DMS153 (cell line): ENCODE measurements at places on chromosomes 13 and 19.
A peak's percentile ranks its signal among the peaks of the same experiment; 100 is the strongest.

DNA sequence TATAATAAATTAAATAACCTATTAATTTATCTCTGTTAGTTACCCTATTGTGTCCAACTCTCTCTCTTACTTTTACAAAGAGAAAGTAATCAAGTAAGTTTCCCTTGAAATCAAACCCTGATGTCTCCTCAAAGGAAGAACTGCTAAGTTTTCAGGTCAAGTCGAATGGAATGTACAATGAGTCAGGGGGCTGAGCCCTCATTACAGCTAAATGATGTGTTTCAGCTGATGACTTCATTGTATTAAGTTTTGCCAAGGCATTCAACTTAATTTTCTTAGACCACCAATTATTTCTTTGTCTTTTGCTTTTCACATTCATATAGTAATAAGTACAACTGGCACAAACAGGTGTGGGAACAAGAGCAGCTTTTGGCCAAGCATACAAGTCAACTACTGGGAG is 54.7 kb upstream of the DCT start:
- DNase-seq, result no peak

DNA sequence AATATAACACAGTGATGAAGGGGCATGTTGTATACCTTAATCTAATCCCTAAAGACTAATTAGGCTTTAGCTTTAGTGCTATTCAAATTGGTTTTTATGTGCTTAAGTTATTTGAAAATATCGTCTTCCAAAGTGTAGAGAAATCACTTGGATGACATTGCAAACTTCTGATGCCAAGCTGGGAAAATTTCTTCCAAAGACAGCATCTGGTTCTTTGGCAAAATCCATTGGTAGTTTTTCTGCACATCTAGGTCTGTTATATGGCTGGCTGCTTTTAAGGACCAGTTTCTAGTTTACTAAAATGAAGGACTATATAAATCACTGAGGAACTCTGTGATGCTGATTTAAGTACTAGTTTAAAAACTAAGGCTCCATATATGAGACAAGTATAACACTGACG is 2362.3 kb downstream of the PCDH9 start:
- no peak for DNase-seq

DNA sequence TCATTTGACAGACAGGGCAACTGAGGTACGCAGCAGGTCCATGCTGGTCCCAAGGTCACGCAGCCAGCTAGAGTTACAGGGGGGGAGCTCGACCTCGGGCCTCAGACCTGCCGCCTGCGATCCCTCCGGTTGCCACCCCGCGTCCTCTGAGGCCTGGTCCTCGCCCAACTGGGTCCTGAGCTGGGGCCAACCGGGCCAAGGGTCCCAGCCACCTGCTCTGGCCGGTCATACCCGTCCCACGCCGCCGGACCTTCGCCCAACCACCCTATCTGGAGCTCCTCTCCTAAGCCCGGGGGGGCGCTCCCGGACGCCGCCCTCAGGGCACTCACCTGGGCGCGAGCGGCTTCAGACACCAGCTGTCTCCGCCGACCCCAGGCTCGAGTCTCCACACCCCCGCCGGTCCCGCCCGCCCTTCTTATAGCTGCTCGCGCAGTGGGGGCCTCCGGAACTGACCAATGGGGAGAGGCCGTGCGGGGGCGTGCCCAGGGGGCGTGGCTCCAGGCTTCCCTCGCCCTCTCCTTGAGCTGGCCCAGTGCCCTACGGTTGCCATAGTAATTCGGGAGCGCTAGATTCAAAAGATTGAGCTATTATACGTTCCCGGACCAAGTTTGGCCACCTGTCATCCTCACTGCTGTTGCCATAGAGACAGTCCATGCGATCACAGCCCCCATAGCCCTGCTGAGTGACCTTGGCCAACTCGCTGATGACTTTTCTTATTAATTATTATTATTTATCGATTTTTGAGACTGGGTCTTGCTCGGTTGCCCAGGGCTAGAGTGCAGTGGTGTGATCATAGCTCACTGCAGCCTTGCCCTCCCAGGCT is at the start of gene PLIN5:
Gene PLIN5, minus strand, starts transcription at position 389 of the 823 bp plus-strand sequence. CDS start 1,150 bp downstream, outside the sequence.
- no peak for DNase-seq

DNA sequence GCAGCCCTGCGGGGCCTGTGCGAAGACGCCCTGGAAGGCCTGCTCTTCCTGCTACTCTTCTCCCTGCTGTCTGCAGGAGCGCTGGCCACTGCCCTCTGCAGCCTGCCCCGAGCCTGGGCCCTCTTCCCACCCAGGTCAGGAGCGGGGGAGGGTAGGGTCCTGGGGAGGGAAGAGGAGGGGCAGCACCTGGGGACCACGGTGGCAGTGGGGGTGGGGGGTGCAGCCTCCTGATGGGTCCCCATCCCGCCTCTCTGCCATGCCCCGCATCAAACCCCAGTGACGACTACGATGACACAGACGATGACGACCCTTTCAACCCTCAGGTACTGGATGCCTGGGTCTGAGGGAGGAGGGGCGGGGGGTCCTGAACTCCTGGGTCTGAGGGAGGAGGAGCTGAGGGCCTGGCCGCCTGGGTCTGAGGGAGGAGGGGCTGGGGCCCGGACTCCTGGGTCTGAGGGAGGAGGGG is 13.4 kb upstream of the LENG8 start:
- DNase-seq, result no peak

DNA sequence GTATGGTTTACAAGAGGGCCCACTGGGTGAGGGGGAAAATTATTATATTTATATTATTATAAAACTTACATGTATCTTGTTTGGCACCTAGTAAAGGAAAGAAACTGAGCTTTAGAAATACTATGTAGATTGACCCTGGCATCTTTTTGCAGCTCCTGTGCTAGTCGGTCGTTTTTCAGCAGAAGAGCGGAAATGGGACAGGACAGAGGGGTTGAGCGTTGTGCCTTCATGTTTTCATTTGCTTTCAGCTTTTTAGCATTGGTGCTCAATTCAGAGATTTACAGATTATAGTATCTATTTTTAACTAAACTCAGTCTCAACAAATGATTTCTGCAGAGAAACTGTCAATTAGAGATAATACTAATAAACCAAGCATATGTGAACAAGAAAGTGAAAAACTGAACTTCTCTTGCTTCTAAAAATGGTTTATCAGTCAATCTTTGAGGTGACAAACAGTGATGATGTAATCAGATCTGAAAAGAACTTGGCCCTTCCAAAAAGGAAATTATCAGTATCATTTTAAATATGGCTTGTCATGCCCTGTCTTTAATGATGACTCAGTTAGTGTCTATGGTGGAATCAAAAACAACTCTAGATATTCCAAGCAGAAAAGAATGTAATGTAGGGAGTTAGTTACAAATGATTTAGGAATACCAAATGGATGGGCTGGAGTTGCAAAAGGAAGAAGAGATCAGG is 56.9 kb upstream of the KCTD4 start:
- DNase-seq, result no peak

DNA sequence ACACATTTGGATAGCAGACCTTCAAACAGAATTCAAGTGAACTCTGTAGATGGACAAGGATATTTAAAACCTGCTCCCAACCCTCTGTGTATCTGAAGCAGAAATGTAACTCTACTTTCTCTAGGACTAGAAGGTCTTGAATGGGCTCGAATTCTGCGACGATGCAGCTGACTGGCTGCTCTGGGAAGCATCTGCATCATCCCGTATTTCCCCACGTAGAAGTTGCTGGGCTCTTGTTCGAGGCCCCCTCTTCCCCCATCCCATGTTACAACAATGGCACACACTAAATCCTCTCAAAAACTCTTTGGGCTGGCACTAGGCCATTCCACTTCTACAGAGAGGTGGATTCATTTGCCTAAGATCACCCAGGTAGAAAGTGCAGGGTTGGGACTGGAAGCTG is 15.0 kb downstream of the C19orf81 start:
- DNase-seq, result no peak

- DNase-seq, result no peak
These were observed 7.4 kb upstream of the JUNB start for GRCh38 chr19:12783849-12784393.

- DNase-seq, result no peak
These were observed 1390.6 kb downstream of the UQCRFS1 start for GRCh38 chr19:27822336-27822735.

- no peak for DNase-seq
These were observed 18.5 kb downstream of the SLC27A1 start for GRCh38 chr19:17488593-17489391.

GRCh38 chr13:19862481-19863313 is 752 bp downstream of the ZMYM5 start:
- DNase-seq, result no peak

GRCh38 chr19:38194061-38194701 is 29.8 kb downstream of the DPF1 start:
- DNase-seq, result peak; percentile 52

GRCh38 chr19:38665950-38666662 is 18.7 kb downstream of the ACTN4 start:
- no peak for DNase-seq

DNA sequence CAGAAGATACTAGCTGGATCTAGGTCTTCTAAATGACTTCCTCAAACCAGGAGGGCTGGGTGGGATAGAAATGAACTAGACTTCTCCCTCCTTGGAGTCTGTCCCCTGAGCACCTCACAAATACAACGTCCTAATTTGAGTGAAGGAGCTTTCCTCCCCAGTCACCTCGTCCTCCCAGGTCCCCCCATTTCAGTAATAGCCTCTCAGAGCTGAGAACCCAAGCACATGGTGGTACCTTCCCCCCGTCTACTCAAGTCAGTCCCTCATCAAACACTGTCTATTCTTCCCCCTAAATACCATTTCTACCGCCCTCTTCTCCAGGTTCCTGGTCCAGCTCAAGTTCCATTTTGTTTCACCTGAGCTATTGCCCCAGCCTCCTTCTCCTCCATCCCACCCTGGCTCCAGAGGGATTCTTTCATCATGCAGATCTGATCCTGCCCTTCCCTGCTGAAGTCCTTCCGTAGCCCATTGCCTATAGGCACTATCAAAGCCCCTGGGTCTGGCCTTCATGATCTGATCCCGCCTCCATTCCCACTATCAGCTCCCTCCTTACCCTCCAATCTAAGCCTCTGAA is 5.3 kb upstream of the PRKCG start:
- DNase-seq, result no peak

DNA sequence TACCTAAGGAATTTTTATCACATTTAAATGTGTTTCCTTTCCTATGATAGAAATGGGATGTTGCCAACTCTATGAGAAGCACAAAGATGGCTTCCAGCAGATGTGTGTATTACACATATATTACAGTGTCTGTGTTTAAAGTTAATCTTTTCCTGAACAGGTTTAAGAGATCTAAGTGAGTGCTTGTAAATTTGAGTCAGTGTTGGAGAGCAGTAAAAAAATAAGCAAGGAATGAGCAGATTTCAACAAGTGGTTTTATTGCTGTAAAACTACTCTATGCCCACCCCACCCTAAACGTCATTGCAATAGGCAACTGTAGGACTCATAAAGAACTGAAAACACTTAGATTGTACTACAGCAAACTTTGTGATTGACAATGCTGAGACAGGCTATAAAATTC is 248.7 kb downstream of the KLF5 start:
- DNase-seq, result no peak
